ENCODE measurements at places on chromosomes 6 and 20. TPM values are rescaled to one million over a fixed set of nuclear protein-coding genes. Genes with fewer than 3 reads are reported as not detected.

The RAD21L1 gene
- total RNA-seq = not detected

The FAM83D gene
- total RNA-seq = 87.9 TPM

The SNPH gene
- 2.9 TPM for total RNA-seq

The LCA5 gene
- total RNA-seq = 6.2 TPM

The LY86 gene
- not detected for total RNA-seq

The GSTA3 gene
- not detected for total RNA-seq

The RFX6 gene
- total RNA-seq = not detected

The TREM2 gene
- total RNA-seq = 0.61 TPM

The DEF6 gene
- total RNA-seq = 1.9 TPM

GRCh38 chr6:109383438-109383940 is 1.2 kb upstream of the CD164 start:
- DNase-seq = no peak

DNA sequence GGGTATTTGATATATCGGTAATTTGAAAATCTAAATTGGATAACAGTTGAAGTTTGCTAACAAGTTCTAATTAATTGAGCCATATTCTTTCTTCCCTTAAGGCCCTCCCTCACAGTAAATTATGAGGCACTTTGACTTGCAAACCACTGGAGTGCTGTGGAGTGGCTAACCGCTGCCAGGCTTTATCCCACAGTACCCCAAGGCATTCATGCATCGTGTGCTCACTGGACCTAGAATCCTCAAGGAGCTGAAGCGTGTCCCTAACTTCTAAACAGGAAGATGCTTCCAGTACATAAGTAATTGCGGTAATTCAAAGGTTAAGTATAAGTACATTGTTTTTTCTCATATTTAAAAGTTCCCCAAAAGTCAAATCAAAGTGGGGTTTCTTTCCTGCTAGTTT is 499.9 kb downstream of the TFAP2A start:
- no peak for DNase-seq

DNA sequence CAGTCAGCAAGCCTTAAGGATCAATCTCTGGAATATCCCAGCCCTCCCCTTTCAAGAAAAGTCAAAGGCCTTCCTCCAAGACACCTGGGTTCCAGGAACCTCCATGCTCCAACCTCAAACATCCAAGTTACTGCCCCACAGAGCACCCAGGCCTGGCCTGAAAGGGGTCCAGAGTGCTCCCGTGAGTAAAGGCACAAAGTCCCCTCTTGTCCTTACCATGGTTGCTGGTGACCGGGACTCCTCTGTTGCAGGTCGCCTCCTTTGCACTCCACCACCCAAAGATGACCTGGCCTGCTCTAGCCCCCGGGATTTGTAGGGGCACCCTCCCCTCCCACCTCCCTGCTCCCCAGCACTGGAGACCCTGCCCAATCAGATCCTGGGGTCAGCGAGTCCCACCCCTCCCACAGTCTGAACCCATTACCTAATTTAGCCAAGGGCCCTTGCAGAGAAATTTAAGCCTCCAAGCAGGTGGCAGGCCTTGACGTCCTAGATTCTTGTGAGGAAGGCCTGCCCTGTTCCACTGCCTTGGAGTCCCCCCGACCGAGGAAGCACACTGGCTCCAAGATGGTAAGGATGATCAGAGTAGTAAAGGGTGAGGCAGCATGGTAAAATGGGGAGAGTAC is at the start of gene TNNC2:
Gene TNNC2, minus strand, starts transcription at position 283 of the 623 bp plus-strand sequence. Its CDS starts 64 bp downstream, at position 219.
- no peak for DNase-seq

DNA sequence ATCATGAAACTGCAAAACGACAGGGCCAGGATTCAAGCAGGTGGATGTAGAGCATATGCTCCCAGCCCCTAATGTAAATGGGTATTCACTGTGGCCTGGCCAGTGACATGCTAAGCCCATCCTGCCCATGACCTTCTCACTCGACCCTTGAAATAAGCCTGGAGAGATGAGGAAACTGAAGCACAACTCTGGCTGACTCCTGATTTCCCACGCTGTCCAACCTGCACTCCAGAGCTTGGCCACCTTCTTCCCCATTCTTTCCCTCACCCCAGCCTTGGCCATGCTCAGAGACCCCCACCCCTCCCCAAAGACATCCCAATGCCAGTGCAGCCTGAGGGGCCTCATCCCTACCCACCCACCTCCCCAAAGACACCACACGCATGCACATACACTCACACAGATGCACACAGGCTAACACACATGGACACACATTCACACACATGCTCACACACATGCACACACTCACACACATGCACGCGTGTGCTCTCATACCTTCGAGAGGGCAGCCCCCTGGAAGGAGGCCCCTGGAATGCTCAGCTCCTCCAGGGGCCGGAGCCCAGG is 12.4 kb downstream of the TFEB start:
- no peak for DNase-seq

- DNase-seq = no peak
Measured at GRCh38 chr6:98343004-98343403, 491.4 kb upstream of the POU3F2 start.

- peak; percentile 58 for DNase-seq
Measured at GRCh38 chr6:15793288-15793687, 130.5 kb upstream of the DTNBP1 start.

- DNase-seq = no peak
Measured at GRCh38 chr6:7262746-7263518, 50.1 kb downstream of the SSR1 start.

DNA sequence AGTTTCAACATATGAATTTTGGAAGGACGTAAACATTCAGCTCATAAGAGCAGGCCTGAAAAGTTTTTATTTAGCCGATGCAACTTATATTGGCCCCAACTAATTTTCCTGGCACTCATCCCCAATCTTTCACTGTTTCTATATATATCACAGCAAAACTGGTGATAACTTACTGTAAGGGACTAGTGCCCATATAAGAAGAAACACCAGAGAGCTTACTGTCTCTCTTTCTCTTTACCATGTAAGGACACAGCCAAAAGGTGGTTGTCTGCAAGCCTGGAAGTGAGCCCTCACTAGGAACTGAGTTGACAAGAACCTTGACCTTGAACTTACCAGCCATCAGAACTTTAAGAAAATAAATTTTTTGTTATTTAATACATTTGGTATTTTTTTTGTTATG is 807.4 kb upstream of the CITED2 start:
- no peak for DNase-seq

GRCh38 chr6:90350689-90351554 is 54.3 kb upstream of the BACH2 start:
- DNase-seq = no peak

DNA sequence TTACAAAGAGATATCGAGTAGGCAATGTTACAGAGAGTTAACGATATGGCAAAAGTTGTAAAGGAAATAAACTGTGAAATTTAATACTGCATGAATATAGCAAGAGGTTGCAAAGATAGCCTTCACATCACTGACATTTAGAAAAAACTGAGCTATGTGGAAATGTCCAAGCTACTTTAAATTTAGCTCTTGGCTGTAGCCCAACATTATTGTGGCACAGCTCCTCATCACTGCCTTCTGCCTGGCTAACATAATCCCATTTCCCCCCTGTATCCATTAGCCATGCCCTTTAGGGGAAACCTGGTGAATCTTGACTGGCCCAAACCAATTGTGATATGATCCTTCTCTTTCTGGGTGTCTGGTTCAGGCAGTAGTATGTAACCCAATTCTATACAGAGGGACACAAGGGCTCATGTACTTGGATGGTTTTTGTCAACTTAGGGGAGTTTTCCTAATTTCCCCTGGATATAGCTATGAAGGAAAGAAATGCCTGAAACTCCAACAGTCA is 115.4 kb downstream of the PFDN4 start:
- no peak for DNase-seq

GRCh38 chr6:53752856-53753255 is 41.9 kb upstream of the LRRC1 start:
- DNase-seq = no peak

DNA sequence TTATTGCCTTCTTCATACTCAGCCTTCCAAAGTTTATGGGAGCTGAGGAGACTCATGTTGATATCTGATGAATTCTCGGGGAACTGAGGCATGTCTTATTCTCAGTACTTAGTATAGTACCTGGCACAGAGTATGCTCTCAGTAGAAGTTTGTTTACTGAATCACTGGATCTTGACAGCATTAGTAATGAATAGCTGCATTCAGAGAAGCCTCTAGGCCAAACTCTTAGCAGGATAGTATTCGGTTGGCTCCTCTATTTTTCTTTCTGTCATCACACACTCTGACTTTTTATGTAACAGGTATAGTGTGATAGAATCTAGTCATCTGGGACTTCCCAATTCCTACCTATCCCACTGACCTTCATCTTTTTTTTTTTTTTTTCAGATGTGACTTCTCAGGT is 566.4 kb upstream of the MAN1A1 start:
- DNase-seq = no peak

GRCh38 chr20:44428174-44429016 is 47.3 kb upstream of the TTPAL start:
- DNase-seq = no peak

DNA sequence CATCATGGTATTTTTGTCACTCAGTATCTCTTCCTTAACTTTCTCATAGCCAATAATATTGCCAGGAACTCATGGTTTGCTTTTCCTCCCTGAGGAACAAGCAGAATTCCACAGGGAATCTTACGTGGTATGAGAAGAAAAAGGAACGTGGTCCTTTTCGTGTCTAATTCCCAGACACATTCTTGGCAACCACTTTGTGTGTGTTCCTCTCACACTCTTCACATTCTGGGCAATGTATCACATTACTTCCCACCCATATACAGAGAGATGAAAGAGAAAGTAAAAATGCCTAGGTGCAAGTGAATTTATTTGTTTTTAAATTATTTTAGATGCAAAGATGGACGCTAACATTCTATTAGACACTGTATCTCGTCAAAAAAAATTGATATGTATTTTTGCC is 102.7 kb downstream of the PTPRK start:
- no peak for DNase-seq

All from SJCRH30 (cell line).